ENCODE measurements at places on chromosomes 6 and 20.

- no peak for DNase-seq
Measured at GRCh38 chr20:13229538-13229937, 8.5 kb downstream of the ISM1 start.

- DNase-seq: no peak
Measured at GRCh38 chr20:6768228-6769140, 998 bp downstream of the BMP2 start.

DNA sequence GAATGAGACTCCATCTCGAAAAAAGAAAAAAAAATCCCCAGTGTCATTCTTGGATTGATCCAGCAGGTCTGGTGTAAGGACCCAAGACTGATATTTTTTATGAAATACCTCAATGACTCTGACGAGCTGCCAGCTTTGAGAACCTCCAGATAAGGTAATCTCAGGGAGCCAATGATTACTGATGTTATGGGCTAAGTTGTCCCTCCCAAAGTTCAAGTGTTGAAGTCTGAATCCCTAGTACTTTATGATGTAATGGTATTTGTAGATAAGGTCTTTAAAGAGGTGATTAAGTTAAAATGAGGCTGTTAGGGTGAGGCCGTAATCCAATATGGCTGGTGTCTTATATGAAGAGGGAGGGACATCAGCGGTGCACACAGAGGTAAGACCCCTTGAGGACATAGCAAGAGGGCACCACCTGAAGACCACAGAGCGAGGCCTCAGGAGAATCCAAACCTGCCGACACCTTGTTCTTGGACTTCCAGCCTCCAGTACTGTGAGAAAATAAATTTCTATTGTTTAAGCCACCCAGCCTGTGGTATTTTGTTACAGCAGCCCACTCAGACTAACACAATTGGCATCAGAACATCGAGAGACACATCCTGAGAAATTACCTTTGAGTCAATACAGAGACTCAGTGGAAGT, 19.7 kb upstream of the DDO start:
- no peak for DNase-seq

DNA sequence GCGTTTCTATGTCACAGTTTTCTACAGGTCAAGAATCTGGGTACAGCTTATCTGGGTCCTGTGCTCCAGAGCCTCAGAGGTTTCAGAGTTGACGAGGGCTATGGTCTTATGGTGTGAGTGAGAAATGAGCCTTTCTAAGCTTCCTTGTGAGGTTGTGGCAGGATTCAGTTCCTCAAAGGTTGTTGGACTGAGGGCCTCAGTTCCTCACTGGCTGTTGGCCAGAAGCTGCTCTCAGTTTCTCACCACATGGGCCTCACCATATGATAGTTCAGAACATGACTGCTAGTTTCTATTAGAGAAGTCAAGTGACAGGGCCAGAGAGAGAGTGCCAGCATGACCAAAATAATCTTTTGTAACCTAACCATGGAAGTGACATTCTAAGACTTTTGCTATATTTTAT, 96.1 kb downstream of the NUS1 start:
- DNase-seq: no peak

DNA sequence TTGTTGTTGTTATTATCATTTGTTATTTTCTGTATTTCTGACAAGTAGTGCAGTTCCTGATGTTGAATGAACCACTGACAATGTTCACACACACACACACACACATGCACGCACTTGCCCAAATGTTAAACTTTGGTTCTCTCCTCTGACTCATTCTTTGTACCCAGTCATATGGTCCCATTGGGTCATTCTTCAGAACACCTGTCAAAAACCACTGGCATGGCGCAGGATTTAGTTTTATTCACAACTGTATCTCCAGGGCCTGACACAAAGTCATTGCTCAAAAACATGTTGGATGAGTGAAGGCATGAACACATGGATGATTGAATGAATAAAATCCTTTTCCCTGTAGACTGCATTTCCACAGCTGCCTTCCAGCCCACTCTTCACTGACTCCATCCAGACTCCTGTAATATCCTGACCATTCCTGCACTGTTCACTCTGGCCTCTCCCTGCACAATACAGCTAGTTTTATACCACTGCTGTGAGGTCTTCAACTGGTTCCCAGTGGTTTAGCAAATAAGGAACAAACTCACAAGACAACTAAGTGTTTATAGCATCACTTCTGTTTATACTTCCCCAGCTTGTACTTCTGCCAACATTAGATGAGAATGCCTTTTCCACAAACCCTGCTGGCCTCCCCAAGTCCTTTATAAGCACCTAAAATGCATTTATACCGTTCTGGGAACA, 6.9 kb upstream of the CST11 start:
- no peak for DNase-seq

GRCh38 chr6:122817766-122818165, 28.7 kb downstream of the SMPDL3A start:
- no peak for DNase-seq

DNA sequence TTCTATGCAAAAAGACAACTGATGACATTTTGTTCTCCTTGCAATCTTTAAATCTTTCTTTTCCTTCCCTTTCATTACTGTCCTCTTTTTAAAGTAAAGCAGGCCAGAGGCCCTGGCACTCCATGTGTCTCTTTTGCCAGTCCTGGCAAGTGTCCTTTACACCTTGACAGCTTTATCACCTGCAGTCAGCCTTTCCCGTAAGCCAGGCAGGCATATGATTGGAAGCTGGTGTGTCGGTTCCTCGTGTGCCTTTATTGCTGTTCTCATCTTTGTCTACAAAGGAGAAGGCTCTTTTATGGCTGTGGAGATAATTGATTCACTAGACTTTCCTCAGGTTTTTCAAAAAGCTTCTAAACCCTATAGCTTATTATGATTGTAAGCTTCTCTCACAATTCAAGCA, 162.3 kb upstream of the FBXL4 start:
- DNase-seq: no peak

DNA sequence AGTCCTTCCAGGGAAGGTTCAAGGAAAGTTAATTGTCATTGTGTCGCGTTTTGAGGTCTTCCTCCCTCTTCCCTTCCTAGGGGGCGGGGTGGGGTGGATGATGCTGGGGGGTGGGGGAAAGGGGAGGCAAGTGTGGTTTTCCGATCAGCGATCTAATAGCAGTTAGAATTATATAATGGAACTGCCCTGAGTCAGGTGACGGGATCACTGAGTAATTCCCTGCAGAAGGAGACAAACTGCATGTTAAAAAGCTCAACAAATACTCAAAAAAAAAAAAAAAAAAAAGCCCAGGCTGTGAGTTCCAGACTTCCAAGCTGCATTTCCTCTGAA, 240.4 kb downstream of the PHACTR1 start:
- DNase-seq: no peak

GRCh38 chr20:49279677-49280462, 2.0 kb upstream of the ZNFX1 start:
- no peak for DNase-seq

DNA sequence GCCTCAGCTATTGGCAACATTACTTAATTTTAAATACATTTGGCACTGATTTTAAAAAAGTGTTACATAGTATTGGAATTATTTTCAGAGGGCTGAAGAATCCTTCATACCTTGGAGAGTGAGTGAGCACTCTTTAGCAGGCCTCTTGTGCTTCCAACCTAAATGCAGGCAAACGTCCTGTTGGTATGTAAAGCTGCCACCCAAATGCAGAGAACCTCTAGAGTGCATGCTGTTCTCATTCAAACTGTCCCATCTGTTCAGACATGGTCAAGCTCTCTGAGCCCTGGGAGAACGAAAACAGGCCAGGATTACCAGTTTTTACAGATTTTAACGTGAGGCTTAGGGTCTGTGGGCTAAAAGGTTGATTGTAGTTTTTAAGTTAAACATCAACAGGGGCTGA, 378.0 kb upstream of the FLRT3 start:
- no peak for DNase-seq

- DNase-seq: no peak
Measured at GRCh38 chr20:49557449-49557848, 10.5 kb downstream of the PTGIS start.

GRCh38 chr20:60507087-60507694, 549.0 kb downstream of the CDH26 start:
- DNase-seq: no peak

- DNase-seq: no peak
Measured at GRCh38 chr6:7051780-7052442, 55.9 kb upstream of the RREB1 start.
